ENCODE measurements at places on chromosomes 2 and 18.
A peak's percentile ranks its signal among the peaks of the same experiment; 100 is the strongest.

DNA sequence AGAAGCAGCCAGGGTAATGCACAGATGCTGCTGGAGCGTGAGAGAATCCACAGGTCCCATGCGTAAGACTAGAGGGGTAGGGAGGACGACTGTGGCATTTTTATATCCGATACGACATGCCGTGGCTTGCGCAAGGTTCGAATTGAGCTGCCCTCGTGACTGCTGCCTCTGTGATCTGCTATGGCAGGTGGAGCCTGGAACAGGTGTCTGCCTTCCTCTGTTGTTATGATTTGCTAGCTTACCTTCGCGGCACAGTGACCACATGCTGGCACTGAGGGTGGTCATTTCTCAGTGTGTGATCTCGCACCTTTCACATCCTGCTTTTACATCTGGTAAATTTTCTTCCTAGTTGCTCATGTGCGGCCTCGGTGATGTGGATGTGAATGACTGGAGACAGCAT, 240.2 kb downstream of the ALPK2 start:
- no peak for DNase-seq

DNA sequence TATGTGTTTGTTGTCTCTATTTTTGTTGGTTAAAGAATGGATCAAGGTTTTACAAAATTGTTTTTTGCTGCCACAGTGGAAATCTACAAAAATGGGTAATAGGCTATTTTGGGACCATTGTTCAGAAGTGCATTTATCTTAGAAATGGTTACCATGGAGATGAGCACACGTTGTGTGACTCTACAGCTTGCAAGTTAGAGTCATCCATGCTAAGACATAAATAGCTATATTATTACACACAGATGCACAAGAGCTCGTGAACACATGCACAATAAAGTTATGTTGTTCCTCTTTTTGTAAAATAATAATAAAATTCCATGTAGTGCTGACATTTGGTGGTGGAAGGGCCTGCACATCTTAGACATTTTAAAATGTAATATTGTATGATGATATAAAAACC, 15.5 kb upstream of the DUSP19 start:
- DNase-seq, result no peak

GRCh38 chr18:46211816-46212215, 107.6 kb downstream of the HAUS1 start:
- no peak for DNase-seq

- DNase-seq, result no peak
Measured at GRCh38 chr2:183967756-183968155, 630.6 kb upstream of the ZNF804A start.

DNA sequence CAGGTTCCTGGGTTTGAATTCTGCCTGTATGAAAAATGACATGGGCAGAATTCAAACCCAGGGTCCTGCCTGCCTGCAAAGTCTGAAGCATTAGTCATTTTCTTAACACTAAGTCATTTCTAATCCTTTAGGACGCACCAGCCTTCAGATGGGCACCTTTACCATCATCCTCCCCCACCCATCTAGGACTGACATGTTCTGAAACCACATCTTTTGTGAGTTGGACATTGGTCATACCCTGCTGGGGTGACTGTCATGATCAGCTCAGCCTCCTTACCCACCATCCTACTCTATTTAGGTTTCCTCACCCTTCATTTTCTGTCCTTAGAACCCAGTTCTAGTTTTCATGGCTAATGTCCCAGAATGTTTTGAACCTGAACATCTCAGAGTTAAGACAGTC, 104.9 kb downstream of the TRIB2 start:
- no peak for DNase-seq

GRCh38 chr18:42707080-42707479, 408.4 kb downstream of the RIT2 start:
- no peak for DNase-seq

DNA sequence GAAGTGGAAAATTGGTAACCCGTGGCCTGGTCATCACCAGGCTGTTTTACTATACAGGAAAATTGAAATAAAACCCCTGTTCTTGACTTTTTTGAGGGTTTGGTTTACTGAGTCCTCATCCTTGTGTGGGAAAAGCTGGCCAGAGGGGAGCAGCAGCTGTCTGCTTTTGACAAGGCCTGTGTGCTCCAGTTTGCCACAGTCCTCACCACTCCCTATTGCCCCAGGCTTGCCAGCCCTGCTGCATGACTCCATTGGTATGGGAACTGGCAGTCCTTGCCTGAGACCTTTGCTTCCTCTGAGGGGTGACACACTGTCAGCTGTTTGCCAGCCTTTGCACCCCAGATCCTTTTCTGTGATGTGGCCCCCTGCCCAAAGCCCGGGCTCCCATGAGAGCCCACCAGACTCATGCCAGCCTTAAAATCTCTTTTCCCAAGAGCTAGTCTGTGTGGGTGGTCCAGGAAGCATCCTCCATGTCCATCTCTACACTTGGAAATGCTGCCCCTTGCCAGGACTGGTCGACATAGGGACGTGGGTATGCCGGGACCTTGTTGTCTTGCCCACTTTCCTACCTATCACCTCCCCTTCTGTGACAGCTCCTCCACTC, 39.0 kb downstream of the GLI2 start:
- no peak for DNase-seq

GRCh38 chr2:127783101-127783500, 27.9 kb downstream of the WDR33 start:
- no peak for DNase-seq

- no peak for DNase-seq
Measured at GRCh38 chr2:159045545-159046454, 77.4 kb downstream of the TANC1 start.

GRCh38 chr2:196278491-196278911, 107.1 kb upstream of the STK17B start:
- DNase-seq, result no peak

DNA sequence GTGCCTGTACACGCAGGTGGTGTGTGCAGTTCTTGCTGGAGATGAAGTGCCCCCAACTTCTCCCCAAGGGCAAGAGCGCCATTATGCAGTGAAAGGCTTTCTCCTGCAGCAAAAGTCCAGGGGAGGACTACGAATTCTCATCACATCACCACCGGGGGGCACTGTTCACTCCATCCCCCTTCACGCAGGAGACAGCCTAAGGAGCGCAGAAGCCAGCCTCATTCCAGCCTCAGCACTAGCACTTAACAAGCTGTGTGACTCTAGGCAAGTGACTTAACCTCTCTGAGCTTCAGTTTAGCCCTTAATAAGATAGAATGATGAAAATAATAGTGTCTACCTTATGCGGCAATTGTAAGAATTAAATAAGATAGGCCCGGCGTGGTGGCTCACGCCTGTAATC, 32.3 kb downstream of the DNMT3A start:
- DNase-seq, result peak; percentile 38

DNA sequence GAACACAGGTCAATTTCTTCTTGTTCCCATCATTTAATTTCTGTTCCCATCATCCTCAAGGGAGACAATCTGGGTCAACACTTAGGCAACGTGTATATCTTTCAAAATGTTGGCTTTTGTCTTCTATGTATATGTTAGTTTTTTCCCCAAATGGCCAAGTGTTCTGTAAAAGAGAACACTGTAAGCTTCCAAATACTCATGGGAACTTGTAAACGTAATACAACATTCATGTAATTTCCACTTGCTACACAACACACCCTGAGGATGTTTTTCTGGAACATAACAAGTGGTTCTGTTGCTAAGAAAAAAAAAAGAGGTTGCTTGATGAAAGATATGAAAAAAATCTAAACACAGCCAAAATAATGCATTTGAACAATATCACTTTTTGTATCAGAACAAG, 149.1 kb downstream of the ATAD2B start:
- no peak for DNase-seq

DNA sequence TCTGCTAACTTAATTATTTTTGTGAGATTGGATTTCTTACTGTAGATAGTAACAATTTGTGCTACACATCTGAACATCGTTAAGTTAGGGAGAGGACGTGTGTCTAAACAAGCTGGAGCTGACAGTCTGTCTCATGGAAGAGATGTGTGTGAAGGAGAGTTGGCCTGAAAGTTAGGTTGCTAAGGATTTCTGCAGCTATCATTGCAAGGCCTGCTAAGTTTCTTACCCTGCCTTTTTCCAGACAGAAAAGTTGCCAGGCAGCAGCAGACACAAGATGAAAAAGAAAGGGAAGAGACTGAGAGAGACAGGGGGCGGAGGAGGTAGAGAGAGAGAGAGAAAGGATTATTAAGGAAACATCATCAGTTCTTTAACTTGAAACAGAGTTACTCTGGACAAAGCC, 4.1 kb upstream of the LRP1B start:
- DNase-seq, result no peak

DNA sequence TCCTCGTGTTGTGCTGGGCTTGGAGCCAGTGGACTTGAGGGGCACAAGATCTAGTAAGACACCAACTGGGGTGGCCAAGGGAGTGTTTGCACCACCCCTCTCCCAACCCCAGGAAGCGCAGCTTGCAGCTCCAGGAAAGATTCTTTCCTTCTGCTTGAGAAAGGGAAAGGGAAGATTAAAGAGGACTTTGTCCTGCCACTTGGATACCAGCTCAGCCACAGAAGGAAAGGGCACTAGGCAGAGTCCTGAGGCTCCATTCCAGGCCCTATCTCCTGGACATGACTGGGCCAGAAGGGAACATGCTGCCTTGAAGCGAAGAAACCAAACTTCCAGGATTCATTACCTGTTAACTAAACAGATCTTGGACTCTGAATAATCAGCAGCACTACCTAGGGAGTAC, 44.9 kb upstream of the UGP2 start:
- no peak for DNase-seq

DNA sequence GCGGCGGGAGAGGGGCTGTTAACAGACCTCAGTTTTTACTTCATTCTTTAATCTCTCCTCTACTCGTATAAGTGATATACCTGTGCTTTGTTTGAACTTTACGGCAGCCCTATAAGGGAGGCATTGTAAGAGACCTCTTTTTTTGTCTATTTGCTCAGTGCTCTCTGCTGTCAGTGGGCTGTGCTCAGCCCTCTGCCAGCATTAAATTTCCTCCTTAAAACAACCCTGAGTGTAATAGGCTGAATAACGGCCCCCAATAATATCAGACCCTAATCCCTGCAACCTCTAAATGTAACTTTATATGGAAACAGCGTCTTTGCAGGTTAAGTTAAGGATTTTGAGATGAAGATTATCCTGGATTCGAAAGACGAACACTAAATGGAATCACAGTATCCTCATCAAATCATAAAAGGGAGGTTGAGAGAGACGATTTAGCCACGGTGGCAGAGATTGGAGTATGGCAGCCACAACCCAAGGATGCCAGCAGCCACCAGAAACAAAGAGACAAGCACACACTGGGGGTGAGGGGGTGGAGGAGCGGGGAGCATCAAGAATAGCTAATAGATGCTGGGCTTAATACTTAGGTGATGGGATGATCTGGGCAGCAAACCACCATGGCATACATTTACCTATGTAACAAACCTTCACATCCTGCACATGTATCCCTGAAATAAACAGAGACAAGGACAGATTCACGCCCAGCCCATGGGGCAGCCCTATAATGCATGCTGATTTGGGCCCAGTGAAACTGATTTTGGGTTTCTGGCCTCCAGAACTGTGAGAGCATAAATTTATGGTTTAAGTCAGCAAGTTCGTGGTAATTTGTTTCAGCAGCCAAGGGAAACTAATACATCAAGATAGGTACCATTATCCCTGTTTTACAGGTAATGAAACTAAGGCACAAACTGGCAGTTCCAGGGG, 894 bp upstream of the FARSB start:
- no peak for DNase-seq

DNA sequence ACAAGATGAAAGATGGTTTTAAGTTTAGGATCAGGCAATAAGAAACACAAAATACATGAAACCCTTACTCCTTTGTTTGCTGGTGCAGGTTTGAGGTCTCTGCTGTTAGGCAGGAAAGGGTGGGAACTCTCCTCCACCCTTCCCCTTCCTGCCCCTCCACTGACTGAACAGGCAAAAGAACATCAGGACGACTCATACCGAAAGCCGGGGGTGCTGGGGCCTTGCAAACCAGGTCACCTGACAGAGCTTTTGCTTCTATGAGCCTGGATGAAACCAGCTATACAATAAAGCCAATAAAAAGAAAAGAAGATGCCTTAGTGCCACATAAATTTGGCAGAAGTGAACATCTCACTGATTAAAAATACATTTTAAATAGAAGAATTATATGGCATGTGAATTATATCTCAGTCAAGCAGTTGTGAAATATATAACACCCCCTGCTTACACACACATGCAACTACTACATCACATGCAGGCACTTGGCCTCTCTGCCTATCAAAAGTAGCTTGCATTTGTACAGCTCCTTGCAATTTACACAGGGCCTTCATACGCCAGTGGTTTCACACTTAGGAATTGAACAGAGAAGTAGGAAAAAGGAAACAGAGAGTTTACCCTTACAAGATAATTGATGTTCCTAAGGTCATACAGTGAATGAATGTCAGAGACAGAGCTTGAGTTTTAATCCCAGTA, 215.1 kb upstream of the TRIB2 start:
- DNase-seq, result no peak

GRCh38 chr2:45750001-45750400, 98.5 kb downstream of the PRKCE start:
- DNase-seq, result no peak

DNA sequence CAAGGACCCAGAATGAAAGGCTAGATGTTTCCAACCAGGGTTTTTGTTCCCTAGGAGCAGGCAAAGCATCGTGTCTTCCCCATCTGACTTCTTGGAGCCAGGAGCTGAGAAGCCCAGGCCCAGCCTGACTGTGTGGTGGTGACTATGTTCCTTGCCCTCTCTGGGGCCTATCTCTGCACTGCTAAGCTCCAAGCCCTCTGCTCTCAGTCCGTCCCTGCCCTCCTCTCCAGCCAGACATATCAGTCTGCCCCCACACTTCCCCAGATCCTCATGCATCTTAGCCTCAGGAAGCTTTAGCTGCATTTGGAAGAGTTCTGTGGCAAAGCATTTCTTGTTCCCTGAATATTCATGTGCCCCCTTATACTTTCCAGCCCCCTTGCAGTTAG, 196.6 kb downstream of the CYP26B1 start:
- no peak for DNase-seq
